ENCODE measurements at places on chromosomes 13 and 19.
A peak's percentile ranks its signal among the peaks of the same experiment; 100 is the strongest.

DNA sequence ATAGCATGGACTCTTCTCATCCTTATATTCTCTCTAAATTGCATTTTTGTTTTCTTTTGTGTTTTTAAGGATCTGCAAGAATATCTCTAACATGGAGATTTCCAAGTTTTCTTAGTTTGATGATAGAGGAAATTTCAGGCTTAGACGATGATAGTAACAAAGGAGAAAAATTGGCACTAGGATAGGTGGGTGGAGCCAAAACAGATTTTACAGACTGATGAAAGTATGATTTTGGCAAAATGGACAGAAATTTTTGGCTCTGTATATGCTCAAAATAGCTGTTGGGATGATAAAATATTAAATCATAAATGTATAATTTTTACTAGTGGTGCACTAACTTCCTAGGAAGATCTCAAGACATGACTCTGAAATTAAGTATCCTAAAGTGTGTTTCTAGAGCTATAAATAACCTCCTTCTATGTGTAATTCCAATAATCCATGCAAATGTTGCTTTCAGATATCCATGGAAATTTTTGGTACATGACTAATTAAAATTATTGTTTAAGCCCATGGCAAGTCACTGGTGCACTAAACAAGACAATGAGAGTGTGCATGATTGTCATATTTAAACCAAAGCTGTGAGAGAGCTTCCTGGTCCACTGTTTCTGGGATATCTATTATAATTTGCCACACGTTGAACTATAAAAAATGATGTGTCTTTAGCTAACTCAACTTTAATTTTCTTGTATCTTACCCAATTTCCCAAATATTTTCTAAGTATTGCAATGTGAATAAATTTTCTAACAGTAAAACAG, 55.8 kb upstream of the NBEA start:
- DNase-seq = no peak

DNA sequence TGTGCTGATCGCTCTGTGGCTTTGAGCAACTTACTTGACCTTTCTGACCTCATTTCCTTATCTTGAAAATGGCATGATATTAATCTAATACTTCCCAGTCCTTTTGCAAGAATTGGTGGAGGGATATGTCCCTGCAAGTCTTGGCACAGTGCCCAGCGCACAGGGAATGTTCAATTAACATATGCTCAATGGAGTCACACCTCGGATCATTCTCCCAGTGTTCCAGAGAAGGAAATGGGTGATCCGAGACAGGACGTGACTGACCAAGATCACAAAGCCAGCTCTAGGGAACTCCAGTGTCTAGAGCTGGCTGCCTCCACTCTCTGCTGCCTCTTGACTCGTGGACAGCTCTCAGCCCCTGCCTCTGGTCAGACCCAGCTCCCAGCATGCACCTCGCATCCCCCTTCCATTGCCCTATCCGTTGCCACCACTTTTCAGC, 3.6 kb downstream of the CDC42EP5 start:
- no peak for DNase-seq

DNA sequence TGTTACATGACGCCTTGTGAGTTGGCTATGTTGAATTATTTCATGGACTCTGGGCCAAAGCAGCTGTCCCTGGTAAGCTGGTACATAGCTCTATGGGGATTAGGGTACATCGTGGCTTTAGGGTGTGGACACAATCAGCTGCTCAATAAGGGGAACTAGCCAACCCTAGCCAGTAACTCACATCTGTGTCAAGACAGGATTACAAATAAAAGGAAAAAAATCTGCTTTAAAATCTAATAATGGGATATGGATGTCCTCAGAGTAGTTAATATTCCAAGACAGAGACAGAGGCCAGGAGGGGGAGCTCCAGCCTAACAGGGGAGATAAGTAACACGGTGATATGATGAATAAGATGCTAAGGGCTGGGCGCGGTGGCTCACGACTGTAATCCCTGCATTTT, 21.1 kb upstream of the ZNF766 start:
- DNase-seq = no peak

- no peak for DNase-seq
Observed at GRCh38 chr13:32940601-32941000, 75.6 kb upstream of the KL start.

DNA sequence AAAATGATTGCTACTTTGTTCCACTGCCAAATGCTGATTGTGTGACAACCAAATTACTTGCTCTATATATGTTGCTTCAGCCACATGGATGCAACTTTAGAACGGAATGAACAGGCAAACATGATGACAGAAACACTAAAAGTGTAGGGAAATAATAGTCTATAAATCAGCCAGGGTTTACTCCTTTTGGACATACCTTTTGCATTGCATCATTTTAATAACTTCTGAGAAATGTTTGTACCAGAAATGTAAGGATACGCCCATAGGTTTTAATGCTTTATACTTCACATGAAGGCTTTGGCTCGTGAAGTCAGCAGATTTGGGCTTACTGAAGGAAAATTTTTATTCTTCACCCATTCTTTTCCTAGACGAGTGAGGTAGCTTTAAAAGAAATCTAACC, 141.0 kb downstream of the POSTN start:
- no peak for DNase-seq

DNA sequence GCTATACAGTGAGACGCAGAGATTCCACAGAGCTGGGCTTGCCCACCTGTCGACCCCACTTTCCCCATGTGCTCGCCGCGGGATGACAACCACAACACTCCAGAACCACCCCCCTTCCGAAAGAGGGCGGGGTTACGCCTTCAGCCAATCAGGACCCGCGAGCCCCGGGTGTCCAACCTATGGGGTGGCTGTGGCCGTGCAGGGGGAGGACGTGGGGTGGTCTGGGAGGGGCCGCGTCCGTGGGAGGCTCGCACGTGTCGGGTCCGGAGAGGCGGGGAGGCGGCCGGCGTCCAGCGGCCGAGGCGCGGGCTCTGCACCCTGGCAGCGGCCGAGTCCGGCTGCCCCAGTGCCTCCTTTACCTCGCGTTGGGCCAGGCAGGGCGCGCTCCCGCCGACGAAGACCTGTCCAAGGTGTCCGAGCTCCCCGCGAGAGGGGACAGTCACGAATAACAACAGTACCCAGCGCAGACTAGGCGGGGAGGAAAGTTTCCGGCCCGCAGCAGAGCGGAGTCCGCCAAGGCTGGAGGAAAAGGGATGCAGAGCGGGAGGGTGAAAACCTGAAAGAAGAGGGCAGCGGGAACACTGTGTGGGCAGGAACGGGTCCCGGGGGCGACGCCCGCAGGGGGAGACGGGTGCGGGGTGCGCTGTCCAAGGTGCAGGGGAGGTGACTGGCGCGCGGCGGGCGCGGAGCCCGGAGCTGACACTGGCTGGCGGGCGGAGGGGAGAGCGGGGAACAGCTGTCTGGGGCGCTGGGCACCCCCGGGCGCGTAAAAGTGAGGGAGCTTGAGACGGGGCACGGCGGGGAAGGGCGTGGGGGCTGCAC, 911 bp downstream of the ENOX1 start:
- peak; percentile 93 for DNase-seq

GRCh38 chr13:76014406-76015318, 378.5 kb downstream of the LMO7 start:
- no peak for DNase-seq

GRCh38 chr19:39032063-39032918, at the start of gene FBXO27:
FBXO27 (minus strand) TSS chr19:39032549; CDS start chr19:39032227, 322 bp downstream.
- DNase-seq = peak; percentile 58

DNA sequence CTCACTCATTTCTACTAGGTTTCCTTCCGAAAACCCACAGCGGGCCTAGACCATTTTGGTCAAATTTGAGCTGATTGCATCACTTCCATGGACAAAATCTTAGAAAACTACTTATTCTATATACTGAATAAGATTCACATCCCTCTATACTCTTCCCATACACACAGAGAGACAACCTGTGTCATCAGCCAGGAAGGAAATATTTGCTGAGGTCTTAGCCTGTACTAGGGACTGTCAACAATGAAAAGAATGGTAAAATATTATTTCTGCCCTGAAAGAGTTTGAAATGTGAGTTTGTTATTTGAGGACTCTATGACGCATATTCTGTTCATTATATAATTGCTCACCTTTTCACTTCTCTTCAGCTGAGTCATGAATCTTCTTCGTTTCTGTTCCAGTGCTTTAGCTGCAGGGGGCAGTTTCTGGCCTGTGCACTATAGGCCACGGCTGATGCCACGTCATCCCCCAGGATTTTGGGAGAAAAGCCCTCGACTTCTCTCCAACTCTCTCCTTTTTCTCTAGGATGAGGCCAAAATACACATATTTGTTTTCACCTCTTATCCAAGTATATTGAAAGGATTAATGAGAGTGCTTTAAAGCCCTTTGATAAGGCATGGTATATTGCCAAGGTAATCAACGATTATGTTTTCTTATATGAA, 47.7 kb downstream of the GSX1 start:
- no peak for DNase-seq

- DNase-seq = no peak
Observed at GRCh38 chr13:78602561-78603239, 652 bp downstream of the POU4F1 start.

GRCh38 chr13:46721054-46721453, 75.9 kb downstream of the ESD start:
- peak; percentile 42 for DNase-seq

DNA sequence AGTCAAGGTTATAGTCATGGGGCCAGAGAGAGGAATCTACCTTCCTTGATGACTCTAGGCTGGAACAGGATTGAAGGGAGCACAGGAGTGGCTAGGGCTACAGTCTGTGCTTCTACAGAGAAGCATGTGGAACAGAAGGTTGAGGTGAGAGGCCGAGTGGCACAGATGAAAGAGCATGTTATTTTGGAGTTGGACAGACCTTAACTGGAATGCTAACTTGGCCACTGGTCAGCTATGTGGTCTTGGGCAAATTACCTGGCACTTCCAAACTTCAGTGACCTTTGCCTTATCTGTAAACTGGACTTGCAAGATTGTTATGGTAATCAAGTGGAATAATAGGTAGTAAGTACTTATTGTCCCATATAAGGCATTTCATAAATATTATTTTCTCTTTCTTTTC, 252.7 kb downstream of the KCNRG start:
- no peak for DNase-seq

- DNase-seq = no peak
Observed at GRCh38 chr13:68588623-68589022, 1358.5 kb upstream of the PCDH9 start.

DNA sequence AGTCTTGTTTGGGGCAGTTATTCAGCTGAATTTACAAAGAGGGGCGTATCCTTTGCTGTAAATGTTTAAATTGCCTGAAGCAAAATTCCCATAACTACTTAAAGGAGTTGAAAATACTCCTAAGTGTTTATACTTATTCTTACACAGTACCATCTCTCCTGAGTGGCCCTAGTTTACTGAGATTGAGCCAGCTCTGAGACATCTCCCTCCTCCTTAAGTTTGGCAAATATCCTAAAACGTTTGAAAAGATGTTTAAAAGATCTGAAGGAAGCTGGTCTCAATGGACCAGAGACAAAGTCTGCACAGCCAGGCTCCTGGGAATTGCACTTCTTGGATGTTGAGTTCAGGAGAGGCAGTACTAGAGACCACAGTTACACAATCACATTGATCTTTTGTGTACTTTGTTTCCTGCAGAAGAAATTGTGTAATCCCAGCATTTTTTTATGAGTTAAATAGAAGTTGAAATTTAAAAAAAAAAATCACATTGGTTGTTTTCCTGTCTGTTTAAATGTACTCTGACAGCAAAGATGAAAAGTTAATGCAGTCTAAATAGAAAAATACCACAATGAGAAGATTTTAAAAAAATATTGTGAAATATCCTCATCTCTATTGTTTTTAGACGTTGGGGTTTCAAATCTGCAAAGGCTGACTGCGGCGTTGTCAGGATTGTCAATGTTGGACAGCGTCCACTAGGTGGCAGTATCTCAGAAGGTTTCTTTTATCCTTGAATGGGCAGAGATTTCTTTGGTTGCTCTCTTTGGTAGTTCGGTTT, 20.7 kb downstream of the TNFSF11 start:
- DNase-seq = no peak

DNA sequence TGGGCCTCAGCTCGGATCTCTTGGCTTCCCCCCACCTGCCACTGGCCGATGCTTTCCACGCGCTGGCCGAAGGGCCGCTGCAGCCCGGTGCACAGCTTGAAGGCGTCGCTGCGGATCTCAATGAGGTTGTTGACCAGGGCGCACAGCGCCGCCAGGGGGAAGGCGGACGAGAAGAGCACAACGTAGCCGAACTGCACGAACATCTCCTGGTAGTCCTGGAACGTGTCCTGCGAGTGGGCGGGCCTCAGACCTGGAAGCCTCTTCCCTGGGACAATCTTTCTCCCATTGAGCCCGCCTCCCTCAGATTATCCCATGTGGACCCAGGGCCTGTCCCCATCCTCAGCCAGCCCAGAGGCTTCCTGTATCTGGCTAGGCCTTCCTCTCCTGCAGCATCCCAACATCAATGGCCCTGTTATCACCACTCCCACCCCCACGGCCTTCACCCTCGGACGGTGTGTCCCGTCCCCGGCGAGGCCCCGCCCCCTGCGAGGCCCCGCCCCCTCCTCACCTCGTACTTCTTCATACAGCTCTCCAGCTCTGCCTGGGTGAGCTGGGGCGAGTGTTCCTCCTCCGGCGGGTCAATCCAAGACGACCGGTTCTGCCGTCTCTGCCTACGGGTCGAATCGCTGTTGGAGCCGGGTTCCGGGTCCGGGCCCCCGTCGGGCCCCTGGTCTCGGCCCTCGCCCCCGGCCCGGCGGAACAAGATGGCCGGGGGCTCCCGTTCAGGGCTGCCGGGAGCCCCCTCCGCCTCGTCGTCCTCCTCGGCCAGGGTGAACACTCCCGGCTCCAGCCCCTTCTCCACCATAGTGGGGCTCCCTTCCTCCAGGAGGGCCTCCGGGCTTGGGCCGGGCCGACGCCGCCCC, 6.8 kb downstream of the ANO8 start:
- DNase-seq = no peak

GRCh38 chr19:2475702-2476450, at the start of gene GADD45B:
GADD45B (plus strand) TSS chr19:2476127; CDS start chr19:2476359, 232 bp downstream.
- peak; percentile 96 for DNase-seq

DNA sequence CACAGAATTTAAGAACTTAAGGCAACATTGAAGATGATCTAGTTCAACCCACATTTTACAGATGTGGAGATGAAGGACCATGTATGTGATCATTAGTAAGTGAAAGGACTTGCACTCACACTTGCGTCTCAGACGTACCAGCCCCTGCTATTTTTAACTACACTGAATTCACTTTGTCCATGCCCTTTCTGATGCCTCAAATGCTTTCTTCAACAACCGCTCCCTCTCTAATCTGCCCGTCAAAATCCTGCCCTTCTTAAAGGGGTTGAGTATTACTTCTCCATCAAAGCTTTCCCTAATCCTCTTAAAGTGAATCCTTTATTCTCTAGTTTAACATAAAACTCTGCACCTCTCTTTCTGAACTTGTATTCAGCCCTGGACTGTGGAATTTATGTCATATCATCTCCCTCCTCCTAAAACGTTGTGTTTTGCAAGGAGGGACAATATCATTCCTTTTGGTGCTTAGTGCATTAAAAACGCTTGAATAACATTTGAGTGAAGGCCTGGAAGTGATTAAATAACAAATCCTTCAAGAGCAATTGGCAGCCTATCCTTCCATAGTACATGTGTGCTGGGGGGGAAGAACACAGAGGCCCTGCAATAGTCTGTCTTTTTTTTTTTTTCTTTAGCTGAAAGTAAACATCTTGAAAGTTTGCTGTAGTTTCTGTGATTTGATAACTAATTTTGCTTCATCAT, 493.3 kb downstream of the LMO7 start:
- DNase-seq = no peak
